ENCODE measurements at places on chromosomes 3 and 15.

GRCh38 chr3:106120356-106120755 is 251.5 kb upstream of the CBLB start:
- DNase-seq = no peak

GRCh38 chr3:183122257-183122932 is 23.1 kb upstream of the MCCC1 start:
- DNase-seq = no peak

GRCh38 chr15:91679447-91679846 is 174.1 kb upstream of the SLCO3A1 start:
- DNase-seq = no peak

- no peak for DNase-seq
Measured at GRCh38 chr15:86055688-86056087, 24.0 kb upstream of the AGBL1 start.

- no peak for DNase-seq
Measured at GRCh38 chr3:171256445-171257250, 203.6 kb downstream of the TNIK start.

- no peak for DNase-seq
Measured at GRCh38 chr3:24365168-24365567, 129.5 kb downstream of the THRB start.

- DNase-seq = no peak
Measured at GRCh38 chr3:131989318-131989717, 45.5 kb downstream of the CPNE4 start.

- no peak for DNase-seq
Measured at GRCh38 chr3:183158113-183158512, 4.4 kb downstream of the LAMP3 start.

Measured in activated naive CD4-positive, alpha-beta T cell treated with Interleukin-2 at 50 U/mL for 16 hours (primary cell).